ENCODE measurements at places on chromosomes 11 and 22. TPM values are rescaled to one million over a fixed set of nuclear protein-coding genes. Genes with fewer than 3 reads are reported as not detected.

- no peak for DNase-seq
Measured at GRCh38 chr11:62004473-62004872, 37.0 kb upstream of the FTH1 start.

DNA sequence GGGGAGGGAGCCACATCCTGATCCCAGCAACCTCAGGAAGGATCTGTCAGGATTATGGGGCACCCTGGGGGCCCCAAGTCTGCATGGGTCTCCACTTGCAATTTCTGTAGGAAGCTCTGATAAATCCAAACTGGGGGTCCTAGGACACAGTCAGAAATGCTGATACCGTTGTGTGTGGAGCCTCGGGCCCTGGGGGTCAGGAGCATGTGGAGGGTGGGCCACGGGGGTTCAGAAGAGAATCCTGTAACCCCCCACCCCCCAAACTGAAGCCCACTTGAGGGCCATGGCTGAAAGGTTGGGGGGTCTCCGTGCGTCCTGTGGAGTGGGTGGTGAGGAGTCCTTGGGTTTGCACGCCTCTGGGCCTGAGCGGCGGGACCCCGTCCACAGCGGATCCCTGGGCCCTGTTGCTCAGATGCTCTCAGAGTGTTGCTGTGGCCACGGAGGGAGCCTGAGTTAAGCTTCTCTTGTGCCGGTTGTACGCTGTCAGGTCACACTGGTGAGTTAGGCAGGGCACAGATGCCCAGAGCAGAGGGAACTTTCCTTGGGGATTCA is 72.2 kb downstream of the LRP5 start:
- no peak for DNase-seq

DNA sequence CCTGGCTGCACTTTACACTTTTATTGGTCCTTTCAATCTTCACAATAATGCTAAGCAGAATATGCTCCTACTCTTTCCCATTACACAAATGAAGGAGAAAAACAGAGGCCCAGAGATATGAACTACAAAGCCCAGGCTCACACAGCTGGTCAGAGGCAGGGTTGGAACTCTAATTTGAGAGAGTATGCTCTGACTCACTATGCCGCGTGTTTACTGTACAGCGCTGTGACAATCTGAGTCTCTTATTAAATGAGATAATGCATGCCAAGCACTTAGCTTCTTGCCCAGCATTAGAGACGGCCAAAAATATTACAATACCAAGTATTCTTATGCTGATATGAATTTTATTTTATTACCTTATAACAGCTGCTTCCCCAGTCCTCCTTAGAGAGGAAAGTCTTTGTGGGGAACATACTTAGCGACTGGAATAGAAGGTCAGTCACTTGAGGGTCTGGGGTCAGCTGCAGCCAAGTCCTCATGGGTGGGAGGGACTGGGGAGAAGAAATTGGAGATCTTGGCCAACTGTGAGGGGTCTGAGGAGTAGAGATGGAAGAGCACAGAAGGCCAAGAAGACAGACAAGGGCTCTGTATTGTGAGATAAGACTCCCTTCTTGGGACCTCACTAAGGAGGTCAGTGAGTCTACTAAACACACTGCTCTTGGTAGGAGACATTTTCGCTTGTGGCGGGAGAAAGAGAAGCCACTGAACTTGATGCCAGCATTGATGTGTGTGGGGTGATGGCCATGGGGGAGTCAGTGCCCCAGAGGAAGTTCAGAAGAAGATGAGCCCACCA is 150.8 kb upstream of the TIMP3 start:
- DNase-seq, result no peak

DNA sequence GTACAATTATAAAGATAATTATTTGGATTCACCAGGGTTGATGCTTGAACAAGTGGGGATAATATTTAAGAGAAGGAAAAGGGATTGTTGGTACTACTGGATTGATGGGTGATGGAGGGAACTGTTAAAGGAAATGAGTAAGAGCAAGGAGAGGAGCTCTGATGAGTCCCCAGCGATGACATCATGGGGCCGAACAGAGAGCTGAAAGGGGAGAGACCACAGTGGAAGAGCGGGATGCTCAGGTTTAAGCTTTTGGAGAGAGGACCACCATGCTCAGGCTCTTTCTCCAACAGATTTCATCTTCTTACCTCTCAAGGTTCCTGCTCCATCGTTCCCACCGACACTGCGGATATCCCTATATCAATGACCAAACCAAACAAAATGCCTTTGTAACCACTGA is 568.7 kb downstream of the ETS1 start:
- no peak for DNase-seq

GRCh38 chr11:57568330-57568766 is 876 bp upstream of the UBE2L6 start:
- DNase-seq, result peak; percentile 88

The UQCC3 gene
- 6.6 TPM for total RNA-seq

DNA sequence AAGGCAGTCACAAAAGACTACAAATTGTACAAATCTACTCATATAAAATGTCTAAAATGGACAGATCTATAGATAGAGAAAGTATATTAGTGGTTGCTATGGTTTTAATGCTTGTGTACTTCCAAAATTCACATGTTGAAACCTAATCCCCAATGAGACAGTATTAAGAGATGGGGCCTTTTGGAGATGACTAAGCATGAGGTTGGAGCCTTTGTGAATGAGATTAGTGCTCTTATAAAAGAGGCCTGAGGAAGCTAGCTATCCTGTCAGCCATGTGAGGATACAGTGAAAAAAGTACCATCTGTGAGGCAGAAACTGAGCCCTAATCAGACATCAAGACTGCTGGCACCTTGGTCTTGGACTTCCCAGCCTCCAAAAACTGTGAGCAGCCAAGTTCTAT is 82.6 kb downstream of the CYP2R1 start:
- DNase-seq, result no peak

- no peak for DNase-seq
Measured at GRCh38 chr11:18790883-18791206, 753 bp downstream of the PTPN5 start.

The TPBGL gene
- 0.26 TPM for total RNA-seq

DNA sequence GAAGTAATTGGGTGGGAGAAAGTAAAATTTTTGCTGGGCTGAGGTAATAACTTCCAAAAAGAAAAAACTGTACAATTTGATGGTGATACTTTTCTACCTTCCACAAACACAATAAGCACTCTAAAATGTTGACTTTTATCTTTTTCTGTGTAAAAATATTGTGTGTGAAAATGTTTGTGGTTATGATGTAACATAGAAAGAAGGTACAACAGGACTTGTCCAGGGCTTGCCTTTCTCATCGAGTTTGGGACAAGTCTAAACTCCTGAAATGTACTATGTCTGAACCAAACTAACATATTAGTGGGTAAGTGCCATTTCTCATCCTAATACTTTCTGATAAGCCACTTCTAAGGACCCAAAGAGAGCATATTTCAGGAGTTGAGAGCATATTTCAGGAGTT is 174.2 kb upstream of the PDGFD start:
- no peak for DNase-seq

DNA sequence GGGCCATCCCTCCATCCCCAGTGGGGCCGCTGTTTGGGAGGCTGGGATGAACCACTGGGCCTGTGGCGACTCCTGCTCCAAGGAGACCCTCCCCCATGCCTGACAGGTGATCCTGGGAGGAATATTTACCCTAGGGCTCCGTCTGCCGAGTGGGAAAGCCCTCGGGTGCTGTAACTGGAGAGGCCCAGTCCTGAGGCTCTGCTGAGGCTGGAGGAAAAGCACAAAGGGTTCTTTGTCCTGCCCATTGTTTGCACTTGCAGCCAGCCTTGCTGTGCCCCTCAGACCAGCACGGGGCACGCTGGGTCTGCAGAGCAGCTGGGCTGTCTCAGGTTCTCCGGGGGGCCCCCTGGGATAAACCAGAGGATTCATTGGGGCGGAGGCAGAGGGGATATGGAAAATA is 321.1 kb downstream of the MN1 start:
- no peak for DNase-seq

DNA sequence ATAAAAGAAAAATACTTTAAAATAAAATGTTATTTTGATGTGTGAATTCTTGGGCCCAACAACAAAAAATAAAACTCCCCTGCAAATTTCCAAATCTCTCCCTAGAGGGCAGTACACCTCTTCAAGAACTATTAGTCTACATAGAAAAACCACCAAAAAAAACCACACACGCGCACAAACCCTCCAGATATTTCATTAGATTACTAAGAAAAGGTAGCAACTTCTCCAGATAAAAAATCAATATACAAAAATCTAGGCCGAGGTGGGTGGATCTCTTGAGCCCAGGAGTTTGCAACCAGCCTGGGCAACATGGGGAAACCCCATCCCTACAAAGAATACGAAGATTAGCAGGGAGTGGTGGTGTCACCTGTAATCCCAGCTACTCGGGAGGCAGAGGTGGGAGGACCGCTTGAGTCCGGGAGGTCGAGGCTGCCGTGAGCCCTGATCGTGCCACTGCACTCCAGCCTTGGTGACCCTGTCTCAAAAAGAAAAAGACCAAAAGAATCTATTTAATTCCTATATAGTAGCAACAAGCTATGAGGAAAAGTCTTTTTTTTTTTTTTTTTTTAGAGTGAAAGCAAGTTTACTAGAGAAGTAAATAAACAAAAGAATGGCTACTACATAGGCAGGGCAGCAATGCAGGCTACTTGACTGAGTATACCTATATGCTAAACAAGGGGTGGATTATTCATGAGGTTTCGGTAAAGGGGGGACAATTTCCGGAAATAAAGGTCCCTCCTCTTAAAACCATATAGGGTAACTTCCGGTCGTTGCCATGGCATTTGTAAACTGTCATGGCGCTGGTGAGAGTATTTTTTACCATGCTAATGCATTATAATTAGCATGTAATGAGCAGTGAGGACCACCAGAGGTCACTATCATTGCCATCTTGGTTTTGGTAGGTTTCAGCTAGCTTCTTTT is 13.1 kb downstream of the B3GNT6 start:
- peak; percentile 89 for DNase-seq

DNA sequence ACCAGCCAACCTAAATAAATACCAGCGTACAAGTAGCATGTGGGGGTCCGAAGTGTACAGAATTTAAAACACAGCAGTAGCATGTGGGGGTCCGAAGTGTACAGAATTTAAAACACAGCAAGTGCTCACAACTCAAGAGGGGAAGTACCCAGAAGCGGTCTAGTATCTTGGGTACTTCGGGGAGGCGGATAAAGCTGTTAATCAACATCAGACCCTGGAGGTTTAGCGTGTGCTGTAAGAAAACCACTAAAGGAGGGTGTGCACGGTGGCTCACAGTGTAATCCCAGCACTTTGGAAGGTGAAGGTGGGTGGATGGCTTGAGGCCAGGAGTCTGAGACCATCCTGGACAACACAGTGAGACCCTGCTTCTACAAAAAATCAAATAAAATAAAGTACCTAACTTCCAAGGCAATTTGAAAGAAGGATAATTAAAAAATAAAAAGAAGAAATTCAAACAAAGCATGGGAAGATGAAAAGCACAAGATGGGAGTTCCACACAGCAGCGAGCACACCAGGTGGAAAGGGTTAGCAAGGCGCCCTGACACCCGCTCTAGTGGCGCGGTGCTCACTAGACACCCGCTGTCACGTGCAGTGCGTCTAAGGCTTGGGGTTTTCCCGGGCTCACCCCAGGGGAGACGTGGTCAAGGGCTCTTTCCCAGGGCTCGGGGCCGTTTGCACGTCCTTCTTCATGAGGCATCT is 35.0 kb upstream of the MOB2 start:
- DNase-seq, result no peak
